ENCODE measurements at places on chromosomes 13 and 19.

GRCh38 chr19:16853066-16853465 lies 23.9 kb downstream of the SIN3B start:
- DNase-seq: no peak

GRCh38 chr13:60448907-60449510 lies 52.0 kb downstream of the TDRD3 start:
- no peak for DNase-seq

DNA sequence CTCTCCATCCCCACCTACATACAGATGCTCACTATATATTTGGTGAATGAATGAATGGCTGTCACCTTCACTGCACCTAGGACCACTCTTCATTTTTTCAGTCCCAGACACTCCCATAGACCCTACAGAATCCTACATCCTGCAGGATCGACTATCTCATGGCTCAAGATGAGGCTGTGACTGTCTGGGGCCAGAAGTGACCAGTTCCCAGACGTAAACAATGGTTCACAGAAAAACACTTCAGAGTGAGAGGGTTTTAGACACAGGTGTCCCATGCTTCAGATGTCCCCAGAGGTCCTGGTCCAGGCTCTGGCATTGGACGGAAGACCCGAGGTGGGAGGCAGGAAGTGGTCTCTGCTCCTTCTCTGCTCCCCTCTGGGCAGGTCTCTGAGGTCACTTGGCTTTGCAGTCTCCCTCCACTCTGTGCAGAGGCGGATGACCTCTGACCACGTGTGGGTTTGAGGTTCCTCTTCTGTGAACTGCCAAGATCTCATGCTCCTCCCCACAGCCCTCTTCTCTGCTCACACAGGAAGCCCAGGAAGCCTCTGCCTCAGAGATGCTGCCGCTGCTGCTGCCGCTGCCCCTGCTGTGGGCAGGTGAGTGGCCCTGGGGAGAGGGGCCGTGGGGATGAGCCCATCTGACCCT lies 24.9 kb downstream of the SIGLEC7 start:
- DNase-seq: peak; percentile 7

DNA sequence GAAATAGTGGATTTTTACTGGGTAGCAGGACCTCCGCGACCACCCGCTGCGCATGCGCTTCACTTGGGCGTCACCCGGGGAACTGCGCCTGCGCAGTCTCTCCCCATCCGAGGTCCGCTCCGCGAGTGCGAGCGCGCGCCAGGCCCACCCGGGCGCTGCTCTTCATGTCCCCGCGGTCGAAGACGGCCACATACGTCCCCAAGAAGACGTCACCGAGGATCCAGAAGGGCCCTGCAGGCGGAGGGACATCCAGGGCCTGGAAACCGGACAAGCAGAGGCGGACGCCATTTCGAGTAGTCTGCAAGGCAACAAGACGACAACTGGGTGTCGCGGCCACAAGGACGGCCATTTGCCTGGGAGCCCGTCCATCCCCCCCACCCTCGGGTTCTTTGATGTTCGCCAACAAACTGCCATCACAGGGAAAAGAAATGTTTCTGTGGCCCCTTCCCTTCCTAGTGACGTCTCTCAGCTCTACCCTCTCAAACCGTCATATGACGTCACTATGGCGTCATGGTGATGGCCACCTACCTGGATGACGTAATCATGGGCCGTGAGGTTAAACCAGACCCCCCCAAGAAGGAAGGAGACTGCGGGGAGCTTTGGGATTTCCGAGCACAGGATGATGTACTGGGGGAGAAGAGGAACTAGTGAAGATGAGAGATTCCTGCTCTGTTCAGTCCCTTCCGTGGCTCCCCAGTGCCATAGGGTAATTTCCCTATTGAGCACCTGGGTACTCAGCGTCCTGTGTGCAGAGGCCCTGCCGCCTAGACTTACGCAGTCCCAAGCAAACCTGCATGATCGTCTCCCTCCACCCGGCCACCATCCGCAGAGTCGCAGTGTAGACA lies 6.7 kb downstream of the NAPSA start:
- DNase-seq: no peak

- DNase-seq: no peak
These were observed 1.5 kb downstream of the EGLN2 start for GRCh38 chr19:40800339-40800996.

- DNase-seq: no peak
These were observed 1.5 kb upstream of the ZSCAN4 start for GRCh38 chr19:57667228-57667627.

GRCh38 chr13:66410314-66410713 lies 819.8 kb downstream of the PCDH9 start:
- no peak for DNase-seq

DNA sequence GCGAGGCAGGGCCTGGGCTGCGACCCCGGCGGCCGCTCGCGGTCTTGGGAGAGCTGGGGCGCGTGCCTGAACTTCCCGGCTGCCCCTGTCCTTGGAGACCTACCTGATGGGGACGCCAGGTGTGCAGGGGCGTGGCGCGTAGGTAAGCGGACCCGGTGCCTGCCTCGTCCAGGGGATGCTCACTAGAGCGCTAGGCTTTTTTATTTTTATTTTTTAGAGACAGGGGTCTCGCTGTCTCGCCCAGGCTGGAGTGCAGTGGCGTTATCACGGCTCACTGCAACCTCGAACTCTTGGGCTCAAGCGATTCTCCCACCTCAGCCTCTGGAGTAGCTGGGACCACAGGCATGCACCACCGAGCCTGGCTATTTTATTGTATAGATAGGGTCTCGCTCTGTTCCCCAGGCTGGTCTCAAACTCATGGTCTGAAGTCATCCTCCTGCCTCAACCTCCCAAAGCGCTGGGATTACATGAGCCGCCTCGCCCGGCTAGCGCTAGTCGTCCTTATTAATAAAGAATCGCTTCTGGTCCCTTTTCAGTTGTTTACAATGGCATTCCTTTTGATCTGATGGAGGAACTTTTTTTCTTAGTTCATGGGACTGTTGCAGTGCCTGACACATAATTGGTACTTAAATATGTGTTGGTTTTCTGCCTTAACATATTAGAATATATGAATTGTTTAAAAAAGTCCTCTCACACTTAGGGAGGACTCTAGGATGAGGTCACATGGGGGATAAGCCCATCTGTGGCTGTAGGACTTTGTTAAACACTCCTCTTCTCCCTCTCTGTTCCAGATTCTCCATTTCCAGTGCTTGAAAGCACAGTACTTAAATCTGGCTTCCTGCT lies 812 bp downstream of the DPY19L3 start:
- no peak for DNase-seq

DNA sequence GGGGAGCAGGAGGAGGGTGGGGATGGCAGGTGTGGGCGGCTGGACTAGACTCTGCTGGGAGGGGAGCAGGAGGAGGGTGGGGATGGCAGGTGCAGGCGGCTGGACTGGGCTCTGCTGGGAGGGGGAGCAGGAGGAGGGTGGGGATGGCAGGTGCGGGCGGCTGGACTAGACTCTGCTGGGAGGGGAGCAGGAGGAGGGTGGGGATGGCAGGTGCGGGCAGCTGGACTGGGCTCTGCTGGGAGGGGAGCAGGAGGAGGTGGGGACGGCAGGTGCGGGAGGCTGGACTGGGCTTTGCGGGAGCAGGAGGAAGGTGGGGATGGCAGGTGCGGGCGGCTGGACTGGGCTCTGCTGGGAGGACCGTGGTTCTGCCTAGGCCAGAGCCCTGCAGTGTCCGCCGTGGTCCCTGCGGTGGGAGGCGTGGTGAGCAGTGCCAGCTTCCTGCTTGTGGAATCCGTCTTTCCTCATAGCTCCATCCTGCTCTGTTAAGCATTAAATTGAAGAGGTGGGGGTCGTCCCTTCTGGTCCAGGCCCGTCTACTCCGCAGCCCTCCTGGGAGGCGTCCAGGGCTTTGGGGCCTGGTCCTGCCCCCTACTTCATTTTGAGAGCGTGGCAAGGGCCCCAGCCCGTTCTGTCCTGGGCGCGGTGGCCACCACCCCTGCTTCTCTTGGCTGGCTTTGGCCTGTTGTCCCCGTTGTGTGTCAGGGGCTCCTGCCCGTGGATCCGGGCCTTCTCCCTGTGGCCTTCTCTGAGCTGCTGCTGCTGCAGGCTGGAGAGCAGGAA lies 4.7 kb downstream of the SPPL2B start:
- no peak for DNase-seq

DNA sequence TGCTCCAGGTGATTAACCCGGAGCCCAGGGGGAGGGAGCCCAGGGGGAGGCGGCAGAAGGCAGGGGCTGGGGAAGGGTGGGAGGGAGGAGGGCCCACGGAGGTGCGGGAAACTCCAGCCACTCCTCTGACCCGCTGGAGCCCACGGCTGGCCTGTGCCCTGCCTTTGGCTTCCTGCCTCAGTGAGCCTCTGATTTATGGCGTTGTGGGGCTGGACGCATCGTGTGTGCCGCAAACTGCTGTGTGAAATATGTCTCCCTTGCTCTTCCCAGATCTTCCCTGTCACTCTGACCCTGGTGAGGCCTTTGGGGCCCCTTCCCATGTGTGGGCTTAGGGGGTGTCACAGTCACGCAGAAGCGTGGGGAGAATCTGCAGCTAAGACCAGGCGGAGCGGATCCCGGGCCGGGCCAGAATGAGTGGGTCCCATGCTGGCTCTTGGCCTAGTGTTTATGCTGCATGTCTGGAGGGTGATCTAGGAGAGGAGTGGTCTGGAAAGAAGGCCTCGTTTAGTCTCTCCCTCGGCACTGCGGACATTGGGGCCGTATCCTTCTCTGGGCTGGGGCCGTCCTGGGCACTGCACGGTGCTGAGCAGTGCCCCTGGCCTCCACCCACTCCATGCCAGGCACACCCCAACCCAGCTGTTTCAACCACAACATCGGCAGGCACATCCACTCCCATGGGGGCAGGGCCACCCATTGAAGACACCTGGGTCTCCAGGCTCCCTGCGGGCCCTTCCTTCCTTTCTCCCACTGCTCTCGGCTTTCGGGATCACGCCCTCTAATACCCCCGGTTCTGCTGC lies 123.0 kb downstream of the KDM4B start:
- no peak for DNase-seq

GRCh38 chr13:46553521-46553885 lies 533 bp downstream of the LRCH1 start:
- DNase-seq: no peak

DNA sequence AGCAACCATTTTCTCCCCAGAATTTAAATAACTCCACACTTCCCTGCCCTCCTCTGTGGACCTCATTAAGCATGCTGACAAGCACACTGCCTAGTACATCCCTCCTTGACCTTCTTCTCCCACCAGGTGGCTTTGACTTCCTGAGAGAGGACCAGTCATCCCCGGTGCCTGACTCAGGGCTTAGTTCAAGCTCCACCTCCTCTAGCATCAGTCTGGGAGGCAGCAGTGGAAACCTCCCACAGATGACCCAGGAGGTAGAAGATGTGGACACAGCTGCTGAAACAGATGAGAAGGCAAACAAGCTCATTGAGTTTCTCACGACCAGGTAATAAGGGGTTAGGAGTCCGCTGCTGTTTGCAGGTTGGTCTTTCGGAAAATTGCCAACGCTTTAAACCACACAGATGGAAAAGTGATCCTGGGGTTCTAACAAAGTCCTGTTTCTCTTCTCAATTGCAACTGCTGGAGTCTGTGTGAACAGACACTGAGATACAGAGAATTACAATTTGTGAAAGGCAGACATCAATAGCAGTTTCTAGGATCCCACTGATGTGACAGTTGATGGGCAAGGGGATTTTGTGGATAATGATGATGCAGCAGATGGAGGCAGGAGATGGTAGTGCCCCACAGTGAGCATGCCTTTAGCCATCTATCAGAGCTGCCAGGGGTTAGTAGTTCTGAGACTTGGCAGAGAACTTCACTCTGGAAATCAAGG lies 86.7 kb downstream of the ZAR1L start:
- DNase-seq: no peak

DNA sequence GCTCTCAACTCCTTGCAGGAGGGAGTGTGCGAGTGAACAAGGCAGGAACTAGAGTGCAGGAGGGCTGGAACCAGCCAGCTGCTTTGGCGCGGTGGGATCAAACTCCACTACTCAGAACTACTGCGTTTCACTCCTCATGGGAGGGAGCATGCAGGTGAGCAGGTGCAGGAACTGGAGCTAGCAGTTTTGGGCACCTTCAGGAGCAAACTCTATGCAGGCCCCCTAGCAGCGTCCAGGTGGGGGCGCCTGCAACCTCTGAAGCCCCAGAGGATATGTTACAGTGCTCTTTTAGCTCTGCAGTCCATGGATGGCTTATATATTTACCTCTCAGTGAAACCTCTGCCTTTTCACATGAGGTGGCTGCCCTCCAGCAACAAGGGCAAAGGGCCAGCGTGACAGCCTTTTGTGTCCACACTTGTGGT lies 1303.4 kb downstream of the PCDH9 start:
- no peak for DNase-seq

GRCh38 chr19:7921967-7922835 lies 2.1 kb downstream of the SNAPC2 start:
- DNase-seq: no peak

GRCh38 chr19:7701654-7702457 lies at the start of gene FCER2:
FCER2 (minus strand) TSS chr19:7702131; CDS start chr19:7699760, 2,371 bp downstream.
- DNase-seq: no peak

DNA sequence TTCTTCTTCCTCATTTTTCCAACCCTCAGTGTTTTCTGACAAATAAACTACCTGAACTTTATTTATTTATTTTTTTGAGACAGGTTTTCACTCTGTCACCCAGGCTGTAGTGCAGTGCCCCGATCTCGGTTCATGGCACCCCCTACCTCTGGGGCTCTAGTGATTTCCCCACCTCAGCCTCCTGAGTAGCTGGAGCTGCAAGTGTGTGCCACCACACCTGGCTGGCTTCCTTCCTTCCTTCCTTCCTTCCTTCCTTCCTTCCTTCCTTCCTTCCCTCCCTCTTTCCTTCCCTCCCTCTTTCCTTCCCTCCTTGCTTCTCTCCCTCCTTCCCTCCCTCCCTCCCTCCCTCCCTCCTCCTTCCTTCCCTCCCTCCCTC lies 32.3 kb downstream of the KCTD4 start:
- no peak for DNase-seq
